Activated T-helper 2 cell treated with anti-CD3 and anti-CD28 coated beads, Interferon-gamma antibody, Interleukin-2, Interleukin-4, amounts not matched to agents 10 μg/mL and 5 μg/mL and 100 μg/mL, durations not matched to agents 14 hours and 24 hours and 36 hours (primary cell): ENCODE measurements at places on chromosomes 4 and X.

DNA sequence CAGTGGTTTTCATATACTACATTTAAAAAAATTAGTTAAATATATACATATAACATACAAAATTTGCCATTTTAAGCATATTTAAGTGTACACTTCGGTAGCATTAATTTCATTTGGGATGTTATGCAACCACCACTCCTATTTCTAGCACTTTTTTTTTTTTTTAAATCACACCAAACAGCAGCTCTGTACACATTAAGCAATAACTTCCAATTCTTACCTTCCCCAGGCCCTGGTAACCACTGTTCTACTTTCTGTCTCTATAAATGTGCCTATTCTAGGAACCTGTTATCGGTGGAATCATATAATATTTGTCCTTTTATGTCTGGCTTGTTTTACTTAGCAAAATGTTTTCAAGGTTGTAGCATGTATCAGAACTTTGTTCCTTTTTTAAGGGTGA lies 39.1 kb downstream of the TMEM164 start:
- no peak for DNase-seq

DNA sequence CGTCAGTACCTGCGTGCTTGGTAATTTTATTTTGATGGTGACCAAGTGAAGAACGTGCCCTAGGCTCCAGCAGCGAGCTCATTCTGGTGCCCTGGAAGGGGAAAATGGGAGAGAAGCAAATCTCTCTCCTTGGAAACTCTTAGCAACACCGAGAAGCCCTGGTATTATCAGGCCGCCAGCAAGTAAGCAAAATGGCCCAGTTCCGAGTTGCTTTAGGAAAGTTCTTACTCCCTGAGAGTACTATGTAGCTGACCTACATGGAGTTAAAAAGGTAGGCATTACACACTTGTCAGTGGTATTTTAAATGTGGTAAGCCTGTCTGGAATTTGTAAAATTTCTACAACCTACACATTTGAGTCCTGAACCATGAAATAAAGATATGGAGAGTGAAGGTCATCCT lies 146.4 kb downstream of the CPEB2 start:
- DNase-seq, result no peak

- DNase-seq, result no peak
Measured at GRCh38 chr4:56271131-56271530, 116.2 kb downstream of the AASDH start.

- DNase-seq, result no peak
Measured at GRCh38 chr4:11138964-11139363, 289.7 kb downstream of the HS3ST1 start.

DNA sequence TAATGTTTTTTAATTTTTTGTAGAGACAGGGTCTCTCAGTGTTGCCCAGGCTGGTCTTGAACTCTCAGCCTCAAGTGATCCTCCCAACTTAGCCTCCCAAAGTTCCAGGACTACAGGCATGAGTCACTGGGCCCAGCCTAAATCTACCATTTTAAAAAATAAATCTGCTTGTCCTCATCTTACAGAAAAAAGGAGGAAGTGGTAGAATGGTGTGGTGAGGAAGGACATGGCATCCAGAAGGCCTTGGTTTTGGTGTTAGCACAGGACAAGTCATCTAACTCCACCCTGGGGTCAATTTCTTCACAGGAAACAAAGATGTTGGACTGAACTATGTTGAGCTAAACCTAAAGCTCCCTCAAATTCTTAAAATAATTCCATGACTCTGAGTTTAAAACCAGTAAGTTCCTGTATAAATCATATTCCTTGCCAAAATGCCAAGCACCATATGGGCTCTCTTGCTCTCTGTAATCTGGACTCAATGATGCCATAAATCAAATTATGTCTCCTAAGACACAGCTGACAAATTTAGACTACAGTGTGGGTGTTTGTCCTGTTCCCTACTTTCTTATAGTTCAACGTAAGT lies 253.9 kb upstream of the NOCT start:
- no peak for DNase-seq

- DNase-seq, result no peak
Measured at GRCh38 chr4:26238778-26239679, 81.8 kb upstream of the RBPJ start.

- no peak for DNase-seq
Measured at GRCh38 chr4:5050520-5051277, 581 bp upstream of the STK32B start.

- DNase-seq, result no peak
Measured at GRCh38 chrX:109934935-109935334, 68.0 kb upstream of the TMEM164 start.

GRCh38 chr4:41748074-41748570 lies 403 bp downstream of the PHOX2B start:
- no peak for DNase-seq
